ENCODE measurements at places on chromosomes 5 and 9. TPM values are rescaled to one million over a fixed set of nuclear protein-coding genes. Genes with fewer than 3 reads are reported as not detected.

- no peak overlapping the region for H3K4me3 ChIP-seq
- H3K27ac ChIP-seq: no peak overlapping the region
- H3K36me3 ChIP-seq: no peaks in the 10 kb centered on the region
- no peaks in the 10 kb centered on the region for H3K4me1 ChIP-seq
- DNase-seq: no peak
Measured at GRCh38 chr9:79651251-79651795, 79.6 kb downstream of the TLE4 start.

LMX1B gene
- not detected for total RNA-seq

- peak overlapping the region; percentile 90 for H3K27ac ChIP-seq
- H3K4me3 ChIP-seq: peak overlapping the region; percentile 20
- peaks cover 7% of the 10 kb centered on the region for H3K36me3 ChIP-seq
- DNase-seq: peak; percentile 87
- peaks cover 45% of the 10 kb centered on the region for H3K4me1 ChIP-seq
Measured at GRCh38 chr9:87615547-87616148, 110.3 kb upstream of the CTSL start.

- H3K36me3 ChIP-seq: peaks cover 7% of the 10 kb centered on the region
- no peaks in the 10 kb centered on the region for H3K4me1 ChIP-seq
- no peak overlapping the region for H3K27ac ChIP-seq
- H3K27me3 ChIP-seq: no peaks in the 10 kb centered on the region
- no peak for DNase-seq
- no peak overlapping the region for H3K4me3 ChIP-seq
Measured at GRCh38 chr5:64790210-64790609, 21.5 kb downstream of the CWC27 start.

GRCh38 chr5:30768056-30768690, 425.3 kb upstream of the CDH6 start:
- no peaks in the 10 kb centered on the region for H3K36me3 ChIP-seq
- no peaks in the 10 kb centered on the region for H3K27me3 ChIP-seq
- no peak overlapping the region for H3K27ac ChIP-seq
- no peak for DNase-seq
- no peaks in the 10 kb centered on the region for H3K4me1 ChIP-seq
- no peak overlapping the region for H3K4me3 ChIP-seq

BRIX1 gene
- 73.4 TPM for total RNA-seq

KIF20A gene
- total RNA-seq: 63.6 TPM

DNA sequence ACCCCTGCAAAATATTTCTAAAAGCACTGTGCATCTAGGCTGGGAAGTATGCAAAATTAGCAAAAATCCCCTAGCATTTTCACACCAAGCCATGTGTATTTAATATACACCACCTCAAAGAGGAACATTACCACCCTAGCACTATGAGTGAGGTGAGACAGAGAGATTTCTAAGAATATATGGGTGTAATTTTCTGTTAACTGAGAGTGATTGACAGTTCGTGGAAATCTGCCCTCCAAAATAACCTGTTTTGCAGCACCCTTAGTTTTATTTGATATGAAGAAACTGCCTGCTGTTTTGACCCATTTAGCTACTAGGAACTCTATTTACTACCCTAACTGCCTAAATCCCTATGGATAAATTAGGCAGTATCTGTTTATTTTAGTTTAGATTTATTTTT, 64.2 kb upstream of the CDKN2B start:
- no peak for DNase-seq
- H3K4me3 ChIP-seq: no peak overlapping the region
- no peaks in the 10 kb centered on the region for H3K27me3 ChIP-seq
- H3K27ac ChIP-seq: no peak overlapping the region
- no peaks in the 10 kb centered on the region for H3K36me3 ChIP-seq
